ENCODE measurements at places on chromosomes 13 and 19. TPM values are rescaled to one million over a fixed set of nuclear protein-coding genes. Genes with fewer than 3 reads are reported as not detected.

GRCh38 chr13:41645331-41645730 is 188.0 kb downstream of the RGCC start:
- no peak for DNase-seq

DNA sequence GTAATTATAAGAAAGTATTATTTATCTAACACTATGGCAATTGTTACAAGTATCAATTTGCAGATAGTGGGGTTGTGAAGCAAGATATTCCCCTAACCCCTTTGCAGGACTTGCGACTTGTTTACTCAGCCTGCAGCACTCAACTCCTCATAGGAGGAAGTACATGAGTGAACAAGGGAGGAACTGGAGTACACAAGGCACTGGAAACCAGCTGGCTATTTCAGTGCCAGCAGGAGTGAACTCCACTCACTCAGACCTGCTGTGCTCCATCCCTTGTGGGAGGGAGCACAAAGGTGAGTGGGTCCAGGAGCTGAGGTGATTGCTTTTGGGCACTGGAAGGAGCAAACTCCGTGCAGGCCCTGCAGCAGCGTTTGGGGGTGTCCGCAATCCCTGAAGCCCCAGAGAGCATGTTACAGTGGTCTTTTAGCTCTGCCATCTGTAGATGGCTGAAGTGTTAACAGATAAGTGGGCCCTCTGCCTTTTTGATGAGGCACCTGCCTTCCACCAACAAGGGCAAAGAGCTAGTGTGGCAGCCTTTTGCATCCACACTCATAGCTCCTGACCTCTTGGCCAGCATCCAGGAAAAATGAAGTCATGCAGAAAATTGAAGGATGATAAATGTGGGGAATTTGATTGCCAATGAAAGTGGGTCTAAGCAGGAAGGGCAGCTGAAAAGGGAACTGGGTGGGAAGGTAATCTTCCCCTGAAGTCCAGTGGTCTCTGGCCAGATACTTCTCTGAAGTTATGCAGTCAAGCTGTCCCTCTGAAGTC is 802.2 kb upstream of the MIR17HG start:
- peak; percentile 13 for DNase-seq

DNA sequence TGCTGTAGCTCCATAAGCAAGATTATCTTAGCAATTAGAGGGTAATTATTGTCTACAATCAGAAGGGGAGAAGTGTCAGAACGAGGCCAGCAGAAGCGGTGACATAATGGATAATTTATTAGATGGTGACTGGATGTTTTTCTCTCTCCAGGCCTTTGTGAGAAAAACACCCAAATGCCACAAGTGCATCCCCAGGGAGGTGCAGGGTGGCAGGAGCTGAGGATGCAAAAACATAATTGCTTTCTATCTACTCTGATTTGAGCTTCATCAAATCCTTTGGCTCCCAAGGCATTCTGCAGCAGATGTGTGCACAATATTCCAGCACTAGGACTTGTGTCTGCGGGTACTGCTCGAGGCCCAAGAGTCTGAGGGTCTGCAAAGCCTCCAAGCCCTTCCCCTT is 220.1 kb upstream of the SERP2 start:
- no peak for DNase-seq

The UFM1 gene
- 44.0 TPM for total RNA-seq

The IZUMO2 gene
- not detected for total RNA-seq

GRCh38 chr13:111158136-111158805 is 43.2 kb downstream of the ARHGEF7 start:
- no peak for DNase-seq

GRCh38 chr13:73136776-73137175 is 78.0 kb downstream of the KLF5 start:
- DNase-seq, result no peak

DNA sequence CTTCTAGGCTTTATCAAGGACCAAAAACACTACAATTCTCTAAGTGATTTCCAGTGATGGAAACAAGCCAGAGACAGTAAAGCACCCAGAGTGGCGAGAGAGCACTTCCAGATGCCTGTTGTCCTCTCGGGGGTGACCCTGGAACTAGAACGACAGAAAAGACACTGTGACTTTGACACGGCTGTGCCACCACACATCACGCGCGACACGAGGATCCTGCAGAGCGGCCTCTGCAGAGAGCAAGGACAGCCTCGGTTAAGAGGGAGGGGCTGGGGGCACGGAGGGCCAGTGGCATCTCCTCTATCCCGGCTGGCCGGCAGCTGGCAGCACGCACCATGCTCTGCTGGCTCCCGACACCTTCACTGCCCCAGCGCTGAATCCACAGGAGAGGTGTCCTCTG is 42.3 kb downstream of the SUGP2 start:
- DNase-seq, result no peak

GRCh38 chr13:105918842-105919741 is 616.4 kb downstream of the EFNB2 start:
- DNase-seq, result peak; percentile 47

Measured in Calu3 (cell line).